ENCODE measurements at places on chromosomes 7 and 10.

- DNase-seq = no peak
Measured at GRCh38 chr10:69869291-69869961, 67.7 kb downstream of the COL13A1 start.

DNA sequence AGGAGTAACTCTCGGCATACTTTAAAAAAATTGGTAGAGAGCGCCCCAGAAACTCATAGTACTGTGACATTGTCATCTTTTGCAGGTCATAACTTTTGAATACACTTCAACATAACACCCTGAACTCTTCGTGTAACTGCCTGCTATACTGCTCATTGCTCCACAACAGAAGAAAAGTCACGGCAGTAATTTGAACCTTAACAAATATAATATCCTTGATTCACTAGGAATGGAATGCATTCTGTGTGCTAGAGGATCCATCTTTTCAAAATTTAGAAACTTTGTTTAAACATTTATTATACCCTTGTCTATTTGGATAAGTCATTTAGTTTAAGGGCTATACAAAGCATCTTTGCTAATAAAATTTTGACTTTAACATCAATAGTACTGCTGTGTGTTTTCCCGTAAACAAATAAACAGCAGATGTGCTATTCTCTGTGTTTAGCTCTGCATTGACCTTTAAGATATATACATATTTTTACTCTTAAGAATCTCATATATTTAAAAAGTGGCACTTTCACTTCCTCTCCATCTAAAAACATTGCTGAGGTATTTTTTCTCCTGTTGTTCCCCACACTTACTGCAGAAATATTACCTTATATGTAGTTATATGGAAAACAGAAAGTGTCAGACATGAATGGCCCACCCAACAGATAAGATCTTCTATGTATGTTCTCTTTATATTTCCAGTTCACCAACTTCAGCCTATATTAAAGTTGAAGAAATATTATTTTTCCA, 217.6 kb upstream of the TMEM229A start:
- DNase-seq = no peak

DNA sequence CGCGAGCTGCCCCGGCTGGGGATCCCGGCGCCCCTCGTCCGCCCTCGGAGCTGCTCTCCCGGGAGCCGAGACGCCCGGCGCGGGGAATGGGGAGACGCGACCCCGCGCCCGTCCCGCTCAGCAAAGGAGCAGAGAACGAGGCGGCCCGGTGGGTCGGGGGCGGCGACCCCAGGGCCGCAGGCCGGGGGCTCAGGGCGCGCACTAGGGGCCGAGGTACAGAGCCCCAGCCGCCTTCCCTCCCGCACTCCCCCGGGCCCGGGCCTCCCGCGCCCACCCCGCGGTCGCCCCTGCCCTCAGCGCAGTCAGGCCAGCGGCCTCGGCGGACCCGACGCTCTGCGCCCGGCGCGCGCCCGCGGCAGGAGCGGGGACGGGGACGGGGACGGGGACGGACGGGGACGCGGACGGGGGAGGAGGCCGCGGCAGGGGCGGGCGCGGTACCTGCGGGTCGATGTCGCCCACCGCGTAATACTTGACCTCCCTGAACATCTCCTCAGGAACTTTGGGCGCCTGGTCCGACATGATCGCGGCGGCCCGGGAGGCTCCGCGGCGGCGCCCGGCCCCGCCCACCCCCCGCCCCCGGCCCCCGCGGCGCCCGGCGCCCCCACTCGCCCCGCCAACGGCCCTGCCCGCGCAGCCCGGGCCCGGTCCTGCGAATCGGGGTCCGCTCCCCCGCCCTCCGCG, 373 bp downstream of the PAXIP1 start:
- peak; percentile 19 for DNase-seq

DNA sequence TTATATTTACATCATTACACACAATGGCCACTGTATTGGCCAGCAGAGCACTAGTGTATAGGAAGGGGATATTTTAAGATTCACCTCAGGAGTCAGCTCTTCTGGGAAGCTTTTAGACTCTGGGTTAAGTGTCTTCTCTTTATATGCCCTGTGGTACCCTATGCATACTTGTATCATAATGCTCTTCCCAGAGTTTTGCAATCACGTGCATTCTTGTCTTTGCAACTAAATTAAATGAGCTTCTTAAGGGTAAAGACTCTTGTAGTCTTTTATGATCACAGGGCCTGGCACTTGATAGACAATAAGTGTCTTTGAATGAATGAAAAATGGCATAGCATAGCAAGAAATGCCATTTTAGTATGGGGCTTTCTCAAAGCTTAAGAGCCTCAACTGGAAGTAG, 35.4 kb upstream of the ARMS2 start:
- no peak for DNase-seq

GRCh38 chr10:30432622-30433305, 1.2 kb upstream of the MAP3K8 start:
- DNase-seq = no peak

DNA sequence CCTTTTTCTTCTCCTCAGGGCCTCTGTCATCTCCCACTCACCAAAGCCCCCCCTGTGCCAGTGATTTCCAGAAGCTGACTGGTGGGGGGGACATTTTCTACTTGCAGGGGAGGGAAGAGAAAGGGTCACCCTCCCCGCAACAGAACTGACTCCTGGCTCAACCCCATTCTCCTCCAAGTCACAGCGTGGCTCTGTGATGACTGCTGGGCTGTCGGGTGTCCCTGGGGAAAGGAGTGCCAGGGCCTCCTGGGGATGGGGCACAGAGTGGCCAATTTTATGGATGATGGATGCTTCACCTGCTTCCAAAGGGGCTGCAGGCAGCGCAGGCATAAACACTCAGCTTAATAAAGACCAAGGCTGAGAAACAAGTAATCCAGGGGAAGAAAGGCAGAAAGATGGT, 523.0 kb downstream of the PTPRN2 start:
- DNase-seq = no peak

DNA sequence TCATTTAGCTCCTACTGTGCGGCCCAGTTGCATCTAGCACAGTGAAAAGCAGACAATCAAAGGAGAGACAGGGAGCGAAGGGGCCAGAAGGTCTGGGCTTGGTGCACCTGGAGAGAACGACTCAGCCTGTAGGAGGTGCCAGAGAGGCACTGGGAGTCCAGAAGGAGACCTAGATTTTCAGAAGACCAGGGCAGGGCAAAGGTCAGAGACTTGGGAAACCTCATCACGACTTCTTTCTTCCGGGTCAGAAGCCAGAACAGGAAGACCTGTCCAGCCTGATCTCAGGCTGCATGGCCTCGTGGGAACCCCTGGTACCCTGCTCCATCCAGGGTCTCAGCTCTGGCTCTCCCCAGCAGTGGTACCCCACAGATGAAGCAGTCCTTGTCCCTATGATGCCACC, 5.2 kb downstream of the AGAP3 start:
- no peak for DNase-seq

GRCh38 chr10:30417301-30417700, 16.7 kb upstream of the MAP3K8 start:
- no peak for DNase-seq

DNA sequence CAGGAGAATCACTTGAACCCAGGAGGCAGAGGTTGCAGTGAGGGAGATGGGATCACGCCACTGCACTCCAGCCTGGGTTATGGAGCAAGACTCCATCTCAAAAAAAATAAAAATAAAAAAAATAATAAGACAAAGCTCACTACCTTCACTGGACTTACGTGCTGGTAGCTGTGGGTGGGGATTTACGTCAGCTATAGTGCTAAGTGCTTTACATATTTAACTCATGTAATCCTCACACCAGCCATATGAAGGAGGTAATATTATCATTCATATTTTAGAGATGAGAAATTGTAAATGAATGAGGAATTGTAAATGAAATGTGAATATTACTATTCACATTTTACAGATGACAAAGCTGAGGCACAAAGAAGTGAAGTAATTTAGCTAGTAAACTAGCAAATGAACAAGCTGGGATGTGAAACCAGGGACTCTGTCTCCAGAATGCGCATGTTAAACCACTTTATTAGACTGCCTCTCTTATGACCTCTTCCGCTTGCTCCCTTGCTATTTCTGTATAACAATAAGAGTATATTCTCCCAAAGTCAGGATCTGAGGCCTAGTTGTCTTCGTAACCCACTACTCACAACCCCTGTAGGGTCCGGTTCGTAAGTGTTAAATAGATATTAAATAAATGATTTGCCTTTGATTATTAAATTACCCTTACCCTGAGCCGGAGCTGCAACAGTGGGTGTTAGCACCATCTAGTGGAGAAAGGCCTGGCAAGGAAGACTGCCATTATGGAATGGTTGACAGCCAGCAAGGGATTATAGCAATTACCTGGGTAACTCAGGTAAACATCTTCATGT, 70.2 kb downstream of the HTR7 start:
- DNase-seq = no peak

GRCh38 chr10:71438761-71439160, 42.0 kb downstream of the CDH23 start:
- DNase-seq = no peak

GRCh38 chr10:79585870-79586527, 24.7 kb upstream of the SFTPA1 start:
- no peak for DNase-seq

- DNase-seq = no peak
Measured at GRCh38 chr7:155593461-155594162, 47.3 kb upstream of the CNPY1 start.

DNA sequence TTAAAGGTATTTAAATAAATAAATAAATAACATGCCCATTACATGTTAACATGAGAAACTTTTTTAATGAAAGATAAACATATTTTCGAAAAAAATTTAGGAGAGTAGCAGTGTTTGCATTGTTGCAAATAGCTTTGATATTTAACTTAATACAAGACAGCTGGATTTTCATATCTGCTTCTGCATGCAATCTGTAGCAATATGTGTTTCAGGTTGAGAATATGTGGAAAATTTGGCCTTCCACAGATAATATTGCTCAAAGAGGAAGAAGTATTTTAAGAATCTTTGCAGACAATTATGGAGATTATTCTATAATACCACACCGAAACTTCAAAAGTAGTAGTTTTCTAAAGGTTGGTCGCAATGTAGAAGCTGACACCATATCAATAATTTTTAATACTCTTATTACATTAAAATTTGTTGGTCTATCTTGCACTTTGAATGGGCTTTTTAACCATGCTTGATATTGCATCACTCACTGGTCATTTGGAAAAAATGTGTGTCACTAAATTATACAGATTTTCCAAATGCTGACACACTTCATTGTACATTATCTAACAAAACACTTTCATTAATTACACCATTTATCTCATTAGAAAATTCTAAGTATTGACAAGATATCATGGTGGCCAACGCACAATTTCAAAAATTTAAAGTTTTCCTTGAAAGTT, 229.8 kb upstream of the HDAC9 start:
- DNase-seq = no peak

- no peak for DNase-seq
Measured at GRCh38 chr7:82056282-82056681, 286.4 kb upstream of the HGF start.

DNA sequence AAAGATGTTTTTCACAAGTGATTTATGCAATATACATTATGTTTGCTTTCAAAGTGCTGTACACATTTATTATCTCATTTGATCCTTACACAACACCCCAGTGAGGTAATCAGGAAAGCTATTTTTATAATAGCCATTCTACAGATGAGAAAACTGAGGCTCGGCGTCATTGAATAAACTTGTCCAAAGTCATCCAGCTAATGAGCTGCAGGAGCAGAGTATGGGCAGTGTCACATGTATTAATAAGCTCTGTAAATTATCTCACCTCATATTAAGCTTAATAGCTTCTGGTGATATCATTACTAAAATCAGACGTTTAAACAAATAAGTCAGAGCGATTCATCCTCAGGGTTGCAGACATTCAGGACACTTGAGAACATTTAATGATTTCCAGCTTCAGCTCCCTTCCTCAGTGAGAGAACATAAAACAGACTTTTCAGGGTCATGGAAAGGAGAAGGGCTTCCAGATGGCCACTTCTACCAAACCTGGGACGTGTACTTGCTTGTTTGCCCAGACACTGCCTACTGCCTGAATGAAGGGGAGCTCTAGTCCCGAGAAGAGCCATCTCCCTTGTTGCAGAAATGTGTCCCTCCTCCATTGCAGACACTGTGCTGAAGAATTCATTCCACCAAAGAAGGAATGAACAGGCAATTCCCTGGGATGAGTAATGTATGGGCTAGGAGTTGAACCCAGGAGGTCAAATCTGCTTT, 20.5 kb upstream of the FZD1 start:
- DNase-seq = no peak

DNA sequence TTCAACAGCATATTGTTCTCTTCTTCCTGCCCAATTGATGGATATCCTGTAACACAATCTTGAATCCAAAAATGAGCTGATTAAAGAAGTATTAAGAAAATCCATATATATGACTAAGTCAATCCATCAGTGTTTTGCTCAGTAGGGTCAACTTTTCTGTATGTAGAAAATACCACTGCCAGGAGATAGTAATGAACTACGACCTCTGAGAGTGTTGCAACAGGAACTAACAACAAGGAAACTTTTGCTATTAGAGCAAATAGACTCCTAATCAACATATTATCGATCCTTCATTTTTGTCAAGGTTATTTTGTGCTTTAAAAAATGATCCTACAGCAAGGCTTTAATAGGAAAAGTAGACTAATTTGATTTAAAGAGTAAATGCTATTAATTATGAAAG, 405.3 kb upstream of the ETV1 start:
- DNase-seq = no peak

DNA sequence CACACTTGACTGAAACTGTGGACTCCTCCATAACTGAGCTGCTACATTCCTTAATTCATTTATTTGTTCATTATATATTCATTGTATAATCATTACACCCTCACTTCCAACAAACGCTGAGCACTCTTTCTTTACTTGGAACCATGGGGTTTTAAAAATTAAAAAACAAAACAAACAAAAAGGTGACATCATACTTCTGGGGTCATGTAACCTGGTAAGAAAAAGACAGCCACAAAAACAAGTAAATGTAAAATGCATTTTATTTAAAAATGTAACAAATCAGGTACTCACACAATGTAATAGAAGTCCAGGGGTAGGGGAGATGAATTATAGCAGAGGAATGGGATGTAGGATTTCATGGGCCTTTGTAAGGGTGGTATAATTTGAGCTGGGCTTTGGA, 25.1 kb downstream of the PLEKHS1 start:
- DNase-seq = no peak

DNA sequence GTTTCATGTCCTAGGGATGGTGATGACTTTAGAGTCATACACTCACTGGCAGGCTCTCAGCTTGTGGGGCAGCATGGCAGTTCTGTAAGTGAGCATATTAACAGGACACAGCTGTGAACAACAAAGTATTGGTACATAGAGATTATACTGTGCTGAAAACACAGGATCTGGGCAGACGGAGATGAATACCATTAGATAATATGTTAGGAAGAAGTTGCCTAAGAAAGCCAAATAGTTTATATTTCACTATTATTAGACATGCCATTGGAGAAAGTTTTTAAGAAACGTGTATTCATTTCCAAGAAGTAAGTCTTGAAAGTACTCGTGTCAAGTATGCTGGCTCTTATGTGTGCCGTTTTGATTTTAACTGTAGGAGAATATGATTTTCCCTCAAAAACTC, 274.5 kb downstream of the INHBA start:
- DNase-seq = no peak

Data from stimulated activated CD8-positive, alpha-beta memory T cell treated with anti-CD3 and anti-CD28 coated beads, Interleukin-7, amount 100 ng/mL, for 24 hours (primary cell).